ENCODE measurements at places on chromosomes 7 and 10.

DNA sequence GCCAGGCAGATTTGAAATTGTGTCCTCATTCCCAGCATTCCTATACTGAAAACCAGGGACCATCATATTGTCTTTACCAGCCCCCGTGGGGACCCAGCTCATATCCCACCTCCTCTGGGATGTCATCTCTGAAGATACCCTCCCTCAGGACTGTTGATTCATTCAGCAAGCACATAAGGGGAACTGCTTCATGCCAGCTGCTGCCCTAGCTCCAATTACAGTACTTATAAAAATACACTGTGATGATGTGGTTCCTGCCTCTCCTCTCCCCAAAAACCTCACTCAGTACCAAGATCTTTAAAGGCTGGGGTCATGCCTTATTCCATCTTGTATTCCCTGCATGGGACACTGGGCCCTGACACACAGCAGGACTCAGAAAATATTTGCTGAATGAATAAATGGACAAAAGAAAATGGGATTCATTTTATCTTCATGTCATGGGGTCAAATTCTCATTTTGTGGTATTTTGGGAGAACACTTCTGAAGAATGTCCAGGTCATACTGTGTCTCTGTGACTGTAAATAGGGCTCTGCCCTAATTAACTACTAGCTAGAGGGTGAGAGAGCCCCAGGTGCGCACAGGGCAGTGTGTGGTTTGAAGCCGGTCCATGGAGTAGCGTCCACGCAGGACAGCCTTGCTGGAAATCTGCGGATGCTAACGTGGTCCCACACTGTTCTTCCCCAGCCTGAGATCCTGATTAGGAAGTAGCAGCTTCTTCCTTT lies 29.0 kb upstream of the DAGLB start:
- no peak for DNase-seq

DNA sequence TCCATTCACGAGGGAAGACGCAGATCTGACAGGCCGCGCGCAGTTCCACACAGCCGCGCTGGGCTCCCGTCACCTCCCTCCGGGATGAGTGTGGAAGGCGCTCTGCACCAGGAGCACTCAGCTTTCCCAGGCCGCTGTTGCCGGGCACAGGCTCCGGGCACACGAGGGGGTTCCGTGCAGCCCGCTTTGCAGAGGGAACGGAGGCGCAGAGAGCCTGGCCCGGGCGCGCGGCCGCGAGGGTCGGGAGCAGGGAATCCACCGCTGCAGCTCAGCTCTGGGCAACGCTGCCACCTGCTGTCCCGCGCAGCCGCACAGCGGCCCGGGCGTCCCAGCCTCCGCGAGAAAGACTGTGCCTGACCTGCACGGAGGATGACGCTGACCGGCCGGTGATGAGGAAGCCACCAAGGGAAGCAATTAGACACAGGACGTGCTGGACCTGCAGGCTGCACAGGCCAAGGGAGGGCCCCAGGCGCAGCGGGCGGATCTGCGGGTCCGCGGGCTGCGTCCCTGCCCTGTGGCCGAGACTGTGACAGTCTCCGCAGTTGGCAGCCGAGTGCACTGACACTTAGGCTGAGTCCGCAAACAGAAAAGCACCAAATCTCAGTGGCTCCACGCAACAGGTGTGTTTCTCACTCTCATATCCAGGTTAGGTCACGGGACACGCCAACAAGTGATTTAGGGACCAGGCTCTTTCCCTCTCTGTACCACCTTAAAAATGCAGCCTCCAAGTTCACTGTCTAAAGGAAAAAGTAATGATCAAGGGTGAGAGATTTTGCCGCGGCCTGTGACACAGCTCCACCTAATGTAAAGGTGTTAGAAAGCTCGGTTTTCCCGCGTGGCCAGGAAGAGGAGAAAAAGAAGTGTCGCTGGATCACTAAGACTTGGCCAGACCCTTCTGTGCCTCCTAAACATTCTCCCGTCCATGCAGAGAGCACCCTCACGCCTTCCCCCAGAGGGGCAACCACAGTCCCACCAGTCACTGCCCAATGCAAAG lies 94.5 kb downstream of the SEC61G start:
- DNase-seq: no peak

GRCh38 chr10:96034625-96035024 lies 8.8 kb upstream of the CCNJ start:
- DNase-seq: no peak

DNA sequence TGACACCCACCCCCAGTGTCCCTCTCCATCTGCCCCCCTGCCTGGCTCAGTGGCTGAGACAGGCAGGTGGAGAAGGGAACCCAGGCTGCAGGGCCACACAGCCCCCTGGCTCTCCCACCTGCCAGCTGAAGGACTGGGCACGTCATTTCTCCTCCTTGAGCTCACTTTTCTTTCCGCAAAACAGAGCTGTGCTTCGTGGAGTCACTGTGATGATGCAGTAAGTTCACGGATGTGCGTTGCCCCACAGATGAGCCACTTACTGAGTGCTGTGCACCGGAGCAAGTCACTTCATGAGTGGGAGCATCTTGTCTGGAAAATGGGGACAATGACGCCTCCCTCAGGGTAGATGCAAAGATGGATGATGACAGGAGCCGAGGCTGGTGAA lies 2.7 kb downstream of the OPN4 start:
- DNase-seq: no peak

DNA sequence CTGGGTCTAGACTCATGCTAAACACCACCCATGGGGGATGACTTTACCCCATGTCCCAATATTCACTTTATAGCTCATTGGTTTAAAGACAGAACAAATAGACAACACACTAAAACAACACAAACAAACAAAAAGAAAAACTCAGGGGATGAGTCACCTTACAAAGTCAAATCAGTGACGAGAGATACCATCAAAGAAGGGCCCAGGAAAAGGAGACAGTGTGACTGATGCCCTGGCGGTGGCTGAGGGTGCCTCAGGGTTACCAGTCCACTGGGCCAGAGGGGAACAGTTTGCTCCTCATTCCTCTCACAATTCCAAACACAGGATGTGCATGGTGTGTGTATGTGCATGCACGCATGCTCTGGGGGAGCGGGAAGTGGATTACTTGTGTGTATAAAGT lies 171.3 kb upstream of the PRKCQ start:
- DNase-seq: no peak

DNA sequence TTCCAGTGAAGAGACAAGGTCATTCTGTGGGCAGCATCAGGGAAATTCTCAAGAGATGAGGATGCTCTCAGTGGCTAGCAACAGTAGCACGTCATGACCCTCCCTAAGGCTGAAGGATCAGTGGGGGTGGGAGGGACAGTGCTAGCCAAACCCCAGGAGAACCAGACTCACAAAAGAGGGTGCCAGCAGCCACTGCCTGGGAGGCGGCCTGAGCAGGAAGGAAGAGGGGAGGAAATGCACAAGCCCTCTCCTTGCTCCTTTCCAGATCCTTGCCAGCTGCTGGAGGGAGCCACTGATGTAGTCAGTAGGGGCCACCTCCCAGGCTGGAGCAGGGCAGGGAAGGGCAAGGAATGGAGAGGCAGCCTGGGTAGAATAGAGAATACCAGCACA lies 302.7 kb downstream of the RPS24 start:
- DNase-seq: no peak

DNA sequence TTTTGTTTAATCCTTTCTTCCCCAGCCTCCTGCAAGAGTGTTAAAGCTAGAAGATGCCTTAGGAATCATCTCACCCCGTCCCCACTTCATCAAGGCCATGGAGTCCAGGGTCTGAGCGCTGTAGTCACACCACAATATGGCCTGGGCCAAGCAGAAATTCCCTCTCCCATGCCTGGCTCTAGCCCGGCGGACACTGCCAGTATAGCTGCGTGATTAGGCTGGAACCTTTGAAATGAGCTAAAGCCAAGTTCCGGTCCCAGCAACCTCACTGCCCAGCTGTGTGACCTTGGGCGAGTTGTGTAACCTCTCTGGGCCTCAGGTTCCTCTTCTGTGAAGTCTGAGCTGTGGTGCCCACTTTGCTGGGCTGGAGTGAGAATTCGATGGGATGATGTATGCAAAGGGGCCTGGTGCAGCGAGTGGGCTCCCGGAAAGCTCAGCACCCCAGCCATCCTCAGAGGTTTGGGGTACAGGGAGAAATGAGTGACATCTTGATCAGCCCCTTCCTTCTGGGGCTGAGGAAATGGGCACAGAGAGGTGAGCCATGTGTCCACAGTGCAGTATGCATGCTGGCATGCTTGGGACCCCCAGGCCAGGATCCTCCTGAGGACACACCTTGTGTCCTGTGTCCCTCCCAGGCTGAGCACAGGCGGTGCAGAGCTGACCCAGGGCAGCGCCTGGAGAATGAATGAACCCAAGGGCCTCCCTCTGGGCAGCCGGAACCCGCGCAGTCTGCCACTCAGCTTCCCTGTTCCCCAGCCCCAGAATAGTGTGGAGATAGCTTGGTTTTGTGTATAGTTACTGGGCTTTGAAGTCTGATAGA lies 118.6 kb downstream of the ZMIZ1 start:
- DNase-seq: no peak

DNA sequence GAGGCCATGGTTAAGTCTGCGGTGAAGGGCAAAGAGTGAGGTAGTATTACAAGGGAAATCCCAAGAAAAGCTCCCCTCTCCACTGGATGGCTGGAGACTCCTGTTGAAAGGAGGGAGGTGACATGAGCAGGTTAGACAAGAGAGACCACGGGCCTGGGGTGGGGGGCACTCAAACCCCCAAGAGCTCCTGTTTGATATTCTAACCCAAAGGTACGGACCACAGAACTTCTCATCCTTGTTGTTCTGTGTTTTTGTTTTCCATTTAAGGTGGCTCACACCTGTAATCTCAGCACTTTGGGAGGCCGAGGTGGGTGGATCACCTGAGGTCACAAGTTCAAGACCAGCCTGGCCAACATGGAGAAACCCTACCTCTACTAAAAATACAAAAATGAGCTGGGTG lies 11.6 kb downstream of the VSTM4 start:
- no peak for DNase-seq

DNA sequence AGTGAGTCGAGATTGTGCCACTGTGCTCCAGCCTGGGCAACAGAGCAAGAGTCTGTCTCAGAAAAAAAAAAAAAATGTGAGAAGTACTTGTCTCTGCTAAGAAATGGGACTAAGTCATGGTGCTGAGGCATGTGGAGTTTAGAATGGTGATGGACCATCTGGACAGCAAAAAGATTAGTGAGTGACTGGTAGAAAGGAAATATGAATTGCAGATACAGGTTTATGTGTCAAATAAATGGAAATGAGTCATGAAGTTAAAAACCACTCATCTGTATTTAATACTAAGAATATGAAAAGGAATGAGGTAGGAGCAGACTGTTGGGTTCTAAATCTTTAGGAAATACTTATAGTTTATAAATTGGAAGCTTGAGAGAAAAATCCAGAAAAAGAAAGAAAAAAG lies 625.7 kb upstream of the ANKRD30A start:
- DNase-seq: no peak

DNA sequence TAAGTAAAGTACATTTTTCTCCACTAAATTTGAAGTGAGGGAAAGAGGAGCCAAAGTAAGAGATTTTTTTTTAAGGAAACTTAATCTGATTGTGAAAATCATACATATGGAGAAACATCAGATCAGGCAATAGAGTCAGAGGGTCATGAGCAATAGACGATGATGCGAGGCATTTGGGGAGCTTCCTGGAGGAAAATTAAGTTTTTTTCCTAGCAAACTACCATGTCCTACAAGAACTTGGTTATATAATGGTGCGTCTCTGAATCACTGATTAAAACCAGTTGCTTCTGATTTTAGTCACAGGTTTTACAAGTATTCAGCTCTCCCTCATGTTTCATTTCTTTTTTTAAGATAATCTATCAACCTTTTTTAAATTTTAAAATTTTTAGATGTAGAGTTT lies 52.1 kb upstream of the MTURN start:
- no peak for DNase-seq

GRCh38 chr10:32015386-32015785 lies 40.8 kb downstream of the KIF5B start:
- no peak for DNase-seq

- DNase-seq: no peak
Measured at GRCh38 chr10:22219308-22219707, 1.5 kb upstream of the EBLN1 start.

- no peak for DNase-seq
Measured at GRCh38 chr7:128022631-128023532, 8.4 kb downstream of the LRRC4 start.

- DNase-seq: no peak
Measured at GRCh38 chr7:91383053-91383904, 119.0 kb downstream of the FZD1 start.

GRCh38 chr10:47444047-47444446 lies 39.9 kb downstream of the ANXA8 start:
- no peak for DNase-seq

DNA sequence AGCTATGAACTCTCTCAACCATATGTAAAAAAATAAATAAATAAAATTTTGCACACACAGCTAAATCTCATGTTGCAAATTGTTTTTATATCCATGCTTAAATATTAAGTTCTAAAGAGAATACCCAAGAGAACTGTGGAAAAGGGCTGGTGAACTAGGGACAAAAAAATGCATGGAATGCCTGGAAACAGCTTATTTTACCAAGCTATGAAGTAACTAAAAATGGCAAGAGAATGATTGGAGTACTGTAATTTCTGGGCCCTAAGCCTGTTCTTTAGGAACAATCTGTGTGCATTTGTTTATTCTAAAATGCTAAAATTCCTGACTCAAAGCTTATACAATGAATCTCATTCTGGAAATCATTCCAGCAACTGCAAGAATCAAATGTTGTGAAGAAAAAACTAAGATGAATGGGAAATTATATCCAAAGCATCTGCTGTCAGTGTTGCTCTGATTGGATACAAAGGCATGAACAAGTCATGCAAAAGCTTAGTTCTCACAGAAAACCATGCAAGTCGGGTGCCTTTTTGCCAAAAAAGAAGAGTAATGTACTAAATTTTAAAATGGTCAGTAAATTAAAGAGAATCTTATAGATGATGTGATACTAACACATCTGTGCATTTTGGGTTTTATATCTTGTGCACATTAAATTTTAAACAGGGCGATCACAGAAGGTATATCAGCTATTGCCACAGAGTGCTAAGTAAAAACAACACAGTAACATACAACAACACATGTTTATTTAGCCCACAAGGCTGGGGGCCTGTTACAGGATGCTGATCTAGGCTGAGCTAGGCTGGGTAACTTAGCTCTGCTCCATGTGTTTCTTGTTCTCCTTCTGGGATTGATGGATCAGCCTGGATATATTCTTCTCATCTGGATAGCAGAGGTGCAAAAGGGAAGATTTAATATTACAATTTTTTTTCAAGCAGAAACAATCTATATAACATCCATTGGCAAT lies 453.5 kb upstream of the SEMA3A start:
- no peak for DNase-seq

- DNase-seq: no peak
Measured at GRCh38 chr10:20776384-20777118, 120.6 kb downstream of the NEBL start.
